ENCODE measurements at places on chromosomes 16 and 17.

DNA sequence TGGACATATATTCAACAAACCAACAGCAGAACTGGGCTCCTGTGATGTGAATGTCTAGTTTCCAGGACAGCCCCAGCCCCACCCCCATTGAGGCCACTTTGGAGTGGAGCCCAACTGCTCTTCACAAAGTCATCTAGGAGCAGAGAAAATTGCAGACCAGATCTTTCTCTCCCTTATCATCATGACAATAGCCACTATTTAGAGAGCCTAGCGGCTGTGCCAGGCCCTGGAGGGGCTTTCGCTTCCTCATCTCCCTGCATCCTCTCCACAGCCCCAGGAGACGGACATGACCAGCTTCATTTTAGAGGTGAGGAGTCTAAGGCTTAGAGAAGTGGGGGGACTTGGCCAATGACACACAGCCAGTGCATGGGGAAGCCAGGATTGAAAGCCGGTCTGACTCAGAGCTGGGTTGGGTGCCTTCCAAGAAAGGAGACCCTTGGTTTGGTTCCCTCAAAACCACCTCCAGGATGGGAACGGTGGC, 1.4 kb downstream of the PRSS8 start:
- DNase-seq = no peak

DNA sequence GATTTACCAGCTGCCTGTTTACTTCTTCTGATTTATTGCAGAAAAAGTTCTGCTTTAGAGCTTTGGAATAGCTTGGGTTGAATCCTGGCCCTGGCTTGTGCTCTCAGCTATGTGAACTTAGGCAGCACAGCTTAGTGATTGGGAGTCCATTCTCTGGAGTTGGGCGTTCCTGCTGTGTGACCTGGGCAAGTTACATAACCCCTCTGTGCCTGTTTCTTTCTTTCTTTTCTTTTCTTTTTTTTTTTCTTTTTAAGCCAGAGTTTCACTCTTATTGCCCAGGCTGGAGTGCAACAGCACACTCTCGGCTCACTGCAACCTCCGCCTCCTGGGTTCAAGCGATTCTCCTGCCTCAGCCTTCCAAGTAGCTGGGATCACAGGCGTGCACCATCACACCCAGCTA, 51.5 kb upstream of the AQP8 start:
- no peak for DNase-seq

DNA sequence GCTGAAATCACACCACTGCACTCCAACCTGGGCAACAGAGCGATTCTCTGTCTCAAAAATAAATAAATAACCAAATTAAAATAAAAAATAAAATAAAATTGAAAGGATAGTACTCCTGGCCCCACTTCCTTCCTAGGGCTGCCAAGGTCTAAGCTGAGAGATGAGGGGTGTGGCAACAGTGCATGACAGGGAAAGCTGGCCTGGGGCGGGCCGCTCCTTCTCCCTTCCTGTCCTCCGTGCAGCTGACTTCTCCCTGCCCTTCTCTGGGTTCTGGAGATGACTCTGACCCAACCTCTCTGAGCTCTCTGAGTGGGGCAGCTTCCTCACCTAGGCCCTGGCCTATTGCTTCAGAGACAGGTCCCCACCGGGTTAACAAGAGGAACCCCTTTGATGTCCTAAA, 8.7 kb upstream of the SLC25A39 start:
- no peak for DNase-seq

- DNase-seq = no peak
Observed at GRCh38 chr16:6335072-6335471, 997.6 kb upstream of the RBFOX1 start.

GRCh38 chr16:9258423-9259051, 167.1 kb downstream of the HAPSTR1 start:
- peak; percentile 18 for DNase-seq

DNA sequence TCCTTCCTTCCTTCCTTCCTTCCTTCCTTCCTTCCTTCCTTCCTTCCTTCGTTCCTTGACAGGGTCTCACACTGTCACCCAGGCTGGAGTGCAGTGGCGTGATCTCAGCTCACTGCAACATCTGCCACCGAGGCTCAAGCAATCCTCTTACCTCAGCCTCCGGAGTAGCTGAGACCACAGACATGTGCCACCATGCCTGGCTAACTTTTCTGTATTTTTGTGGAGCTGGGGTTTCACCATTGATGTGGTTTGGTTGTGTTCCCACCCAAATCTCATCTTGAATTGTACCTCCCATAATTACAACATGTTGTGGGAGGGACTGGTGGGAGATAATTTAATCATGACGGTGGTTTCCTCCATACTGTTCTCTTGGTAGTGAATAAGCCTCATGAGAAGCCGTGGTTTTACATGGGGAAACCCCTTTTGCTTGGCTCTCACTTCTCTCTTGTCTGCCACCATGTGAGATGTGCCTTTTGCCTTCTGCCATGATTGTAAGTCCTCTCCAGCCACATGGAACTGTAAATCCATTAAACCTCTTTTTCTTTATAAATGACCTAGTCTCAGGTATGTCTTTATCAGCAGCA, 90.3 kb upstream of the MPHOSPH6 start:
- DNase-seq = no peak

DNA sequence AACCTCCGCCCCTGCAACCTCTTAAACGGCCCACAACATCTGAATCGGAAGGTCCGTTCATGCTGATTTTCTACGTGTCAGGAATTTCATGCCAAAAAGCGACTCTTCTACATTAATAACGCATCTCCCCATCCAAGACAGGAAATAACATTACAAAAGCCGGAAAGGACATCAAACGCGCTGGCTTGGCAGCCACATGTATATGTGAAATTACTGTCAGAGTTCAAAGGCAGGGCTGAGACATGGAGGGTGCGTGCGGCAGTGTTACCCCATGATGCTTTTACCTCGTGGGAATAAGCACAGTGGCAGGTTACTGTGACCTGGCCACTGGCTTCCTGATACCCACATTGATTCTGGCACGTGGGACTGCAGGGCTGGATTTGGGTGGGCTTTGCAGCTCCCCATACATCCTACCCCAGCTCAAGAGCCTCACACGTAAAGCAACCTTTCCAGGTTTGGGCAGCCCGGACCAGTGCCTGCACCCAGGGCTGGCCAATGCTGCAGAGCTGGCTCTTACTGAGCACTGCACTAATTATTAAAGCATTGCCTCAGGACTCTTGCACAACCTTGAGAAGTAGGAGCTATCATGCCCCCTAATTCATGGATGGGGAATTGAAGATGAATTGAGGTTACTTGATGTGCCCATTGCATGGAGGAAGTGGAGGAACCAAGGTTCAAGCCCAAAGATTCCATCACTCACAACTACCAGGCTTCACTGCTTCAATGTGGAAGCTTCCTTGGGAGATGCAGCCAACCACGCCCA, 120.6 kb upstream of the FOXF1 start:
- peak; percentile 30 for DNase-seq

GRCh38 chr17:44610871-44611270, 45.4 kb upstream of the MEIOC start:
- DNase-seq = no peak
